ENCODE measurements at places on chromosomes 13 and 19. TPM values are rescaled to one million over a fixed set of nuclear protein-coding genes. Genes with fewer than 3 reads are reported as not detected.

GRCh38 chr13:87094646-87095045 lies 576.5 kb upstream of the SLITRK5 start:
- H3K27ac ChIP-seq = no peak overlapping the region
- H3K4me1 ChIP-seq = no peaks in the 10 kb centered on the region
- DNase-seq = no peak
- H3K27me3 ChIP-seq = no peaks in the 10 kb centered on the region
- H3K36me3 ChIP-seq = no peaks in the 10 kb centered on the region
- H3K4me3 ChIP-seq = no peak overlapping the region

- H3K36me3 ChIP-seq = no peaks in the 10 kb centered on the region
- H3K4me1 ChIP-seq = no peaks in the 10 kb centered on the region
- H3K4me3 ChIP-seq = no peak overlapping the region
- no peaks in the 10 kb centered on the region for H3K27me3 ChIP-seq
Observed at GRCh38 chr13:111398715-111399299, 78.4 kb downstream of the TEX29 start.

- peak overlapping the region; percentile 23 for H3K4me3 ChIP-seq
- peak; percentile 59 for DNase-seq
- peak overlapping the region; percentile 69 for H3K27ac ChIP-seq
- H3K36me3 ChIP-seq = no peaks in the 10 kb centered on the region
Observed at GRCh38 chr19:570937-571565, 1.3 kb upstream of the BSG start.

DNA sequence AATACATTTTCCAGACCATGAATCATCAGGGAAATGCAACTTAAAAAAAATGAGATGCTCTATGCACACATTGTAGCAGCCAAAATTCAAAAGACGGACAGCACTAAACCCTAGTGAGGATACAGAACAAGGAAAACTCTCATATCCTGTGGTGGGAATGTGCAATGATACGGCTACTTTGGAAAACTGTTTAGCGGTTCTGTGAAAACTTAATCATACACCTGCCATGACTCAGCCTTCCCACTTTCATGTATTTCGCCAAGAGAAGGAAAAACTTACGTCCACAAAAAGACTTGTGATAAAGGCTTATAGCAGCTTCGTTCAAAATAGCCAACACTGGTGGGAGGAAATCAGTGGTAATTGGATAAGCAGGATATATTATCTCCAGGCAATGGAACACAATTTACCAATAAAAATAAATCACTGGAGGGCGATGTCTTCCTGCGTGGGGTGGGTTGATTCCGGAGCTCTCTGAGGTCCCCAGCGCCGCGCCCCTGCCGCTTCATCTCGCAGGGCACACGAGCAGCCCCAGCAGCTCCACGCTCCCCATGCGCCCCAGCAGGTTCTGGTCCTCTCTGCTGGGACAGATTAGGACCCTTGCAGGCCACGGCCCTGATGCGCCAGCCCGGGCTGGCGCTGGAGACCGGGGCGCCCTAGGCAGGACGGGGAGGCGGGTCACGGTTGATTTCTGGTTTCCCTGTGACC lies 97.2 kb upstream of the ARHGEF7 start:
- H3K27ac ChIP-seq = no peak overlapping the region
- no peak overlapping the region for H3K4me3 ChIP-seq
- no peak for DNase-seq
- no peaks in the 10 kb centered on the region for H3K27me3 ChIP-seq

GRCh38 chr13:97432232-97432916 lies 1.6 kb upstream of the RAP2A start:
- H3K4me1 ChIP-seq = peaks cover 9% of the 10 kb centered on the region
- H3K27ac ChIP-seq = peak overlapping the region; percentile 100
- no peaks in the 10 kb centered on the region for H3K27me3 ChIP-seq

- no peak overlapping the region for H3K27ac ChIP-seq
- no peak for DNase-seq
- H3K27me3 ChIP-seq = no peaks in the 10 kb centered on the region
- H3K4me1 ChIP-seq = no peaks in the 10 kb centered on the region
- H3K36me3 ChIP-seq = no peaks in the 10 kb centered on the region
- H3K4me3 ChIP-seq = no peak overlapping the region
Observed at GRCh38 chr13:101565317-101565716, 112.8 kb downstream of the ITGBL1 start.

DNA sequence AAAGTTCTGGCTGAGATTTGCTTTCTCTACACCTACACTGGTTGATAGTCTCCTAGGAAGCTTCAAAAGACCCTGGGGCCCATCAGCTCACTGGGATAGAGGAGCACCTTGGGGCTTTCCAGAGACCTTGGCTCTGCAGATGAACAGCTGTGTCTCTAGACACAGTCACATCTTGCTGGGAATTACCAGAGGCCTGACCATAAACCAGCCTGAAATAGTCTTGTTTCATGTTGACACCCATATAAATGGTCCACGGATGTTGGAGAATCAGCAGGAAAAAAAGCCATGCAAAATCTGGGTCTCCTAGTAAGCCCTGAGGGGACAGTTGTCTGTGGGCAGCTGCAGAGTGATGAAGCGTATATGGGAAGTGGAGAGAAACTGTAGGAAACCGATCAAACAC lies 207.6 kb downstream of the DNAJC15 start:
- no peak overlapping the region for H3K27ac ChIP-seq
- H3K4me1 ChIP-seq = peaks cover 5% of the 10 kb centered on the region
- no peaks in the 10 kb centered on the region for H3K36me3 ChIP-seq
- no peak for DNase-seq

DNA sequence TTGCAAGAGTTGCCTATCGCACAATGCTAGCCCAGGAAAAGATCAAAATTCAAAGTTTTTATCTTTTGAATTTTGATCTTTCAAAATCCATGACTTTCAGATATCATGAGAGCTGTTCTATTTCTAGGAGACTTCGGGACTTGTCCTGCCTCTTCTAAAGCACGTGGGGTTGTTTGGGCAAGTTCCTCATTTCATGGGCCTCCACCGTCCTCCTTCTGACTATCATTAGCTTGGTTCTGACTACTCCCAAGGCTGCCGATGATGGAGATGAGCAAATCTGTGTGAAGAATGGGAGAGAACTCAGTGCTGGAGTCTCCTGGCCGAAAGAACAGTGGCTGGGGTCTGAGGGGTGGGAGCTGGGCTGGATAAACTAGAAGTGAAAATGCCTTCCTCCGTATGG lies 86.5 kb downstream of the COL4A1 start:
- no peaks in the 10 kb centered on the region for H3K36me3 ChIP-seq
- H3K27me3 ChIP-seq = no peaks in the 10 kb centered on the region
- no peaks in the 10 kb centered on the region for H3K4me1 ChIP-seq
- no peak overlapping the region for H3K4me3 ChIP-seq

DNA sequence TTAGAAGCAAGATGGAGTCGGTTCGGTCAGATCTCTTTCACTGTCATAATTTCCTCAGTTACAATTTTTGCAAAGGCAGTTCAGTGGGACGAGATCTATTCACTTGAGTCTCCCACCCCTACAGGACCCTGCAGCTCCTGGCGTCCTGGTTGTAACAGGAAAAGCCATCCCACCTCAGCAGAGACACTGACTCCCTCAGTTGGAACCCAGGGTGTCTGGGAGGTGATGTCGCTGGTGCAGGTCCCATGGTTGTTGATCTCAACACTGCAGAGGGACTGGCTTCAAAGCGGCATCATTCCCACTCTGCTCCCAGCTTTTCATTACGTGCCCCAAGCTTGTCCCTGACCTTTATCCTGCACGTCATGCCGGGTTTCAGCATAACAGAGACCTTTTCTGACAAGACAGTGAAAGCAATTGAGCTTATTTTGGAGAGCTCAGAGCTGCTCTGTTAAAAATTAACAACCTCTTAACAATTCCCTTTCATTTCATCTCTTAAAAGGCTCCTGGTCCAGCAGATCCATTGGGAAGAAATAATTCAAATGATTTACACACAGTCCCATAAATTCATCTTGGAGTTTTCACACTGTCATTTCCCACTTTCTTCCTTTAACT lies 17.6 kb upstream of the COG3 start:
- no peaks in the 10 kb centered on the region for H3K36me3 ChIP-seq
- DNase-seq = no peak
- H3K27me3 ChIP-seq = no peaks in the 10 kb centered on the region
- peak overlapping the region; percentile 2 for H3K27ac ChIP-seq
- H3K4me3 ChIP-seq = no peak overlapping the region

DNA sequence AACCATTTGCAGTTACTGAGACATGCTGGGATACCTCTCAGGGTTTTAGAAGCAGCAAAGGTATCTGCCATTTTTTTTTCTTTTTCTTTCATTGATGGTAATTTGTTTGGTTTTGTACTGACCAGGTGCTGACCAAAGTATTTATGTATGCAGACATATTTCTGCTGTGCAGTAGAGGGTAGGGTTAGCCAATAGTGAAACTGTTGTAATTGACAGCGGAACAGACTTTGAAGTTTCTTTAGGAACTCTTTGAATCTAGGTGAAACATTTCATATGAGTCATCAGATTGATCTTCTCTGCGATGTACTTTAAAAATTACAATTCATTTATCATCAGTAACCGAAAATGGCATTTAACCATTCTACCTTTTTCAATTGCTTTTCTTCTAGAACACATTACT lies 63.0 kb downstream of the ITGBL1 start:
- no peak overlapping the region for H3K4me3 ChIP-seq
- DNase-seq = no peak
- H3K4me1 ChIP-seq = no peaks in the 10 kb centered on the region
- H3K36me3 ChIP-seq = no peaks in the 10 kb centered on the region
- no peak overlapping the region for H3K27ac ChIP-seq
- no peaks in the 10 kb centered on the region for H3K27me3 ChIP-seq

GRCh38 chr13:97460004-97460775 lies 26.2 kb downstream of the RAP2A start:
- no peaks in the 10 kb centered on the region for H3K27me3 ChIP-seq
- H3K4me3 ChIP-seq = no peak overlapping the region
- DNase-seq = no peak
- no peaks in the 10 kb centered on the region for H3K36me3 ChIP-seq
- H3K27ac ChIP-seq = no peak overlapping the region

DNA sequence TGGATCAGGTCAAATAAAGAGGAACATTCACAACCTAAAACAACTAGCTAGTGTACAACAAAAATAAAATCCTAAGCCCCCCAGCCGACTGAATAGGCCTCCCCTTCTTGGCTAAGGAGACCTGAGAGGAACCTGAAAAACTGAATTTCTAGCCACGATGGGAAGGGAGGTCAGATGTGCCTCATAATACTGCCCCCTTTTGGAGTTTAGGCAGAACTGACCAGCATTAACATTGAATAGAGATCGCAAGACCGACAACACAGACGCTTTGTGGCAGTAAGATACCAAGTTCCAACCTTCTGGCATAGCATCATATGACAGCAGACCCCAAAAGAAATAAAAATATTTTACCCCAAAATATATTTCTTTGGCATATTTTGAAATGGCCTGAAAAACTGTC lies 15.9 kb downstream of the CBY2 start:
- DNase-seq = no peak
- no peak overlapping the region for H3K4me3 ChIP-seq
- peaks cover 12% of the 10 kb centered on the region for H3K4me1 ChIP-seq
- H3K27me3 ChIP-seq = no peaks in the 10 kb centered on the region
- H3K27ac ChIP-seq = no peak overlapping the region

ZNF583 gene
- total RNA-seq = 1.7 TPM

ZAR1L gene
- not detected for total RNA-seq

CATSPERD gene
- not detected for total RNA-seq

All from pancreas (tissue), 10 donors.